Ecto neural progenitor cell (in vitro differentiated cells): ENCODE measurements at places on chromosomes 7 and 10.

- DNase-seq, result no peak
These were observed 714.8 kb downstream of the CCSER2 start for GRCh38 chr10:85043207-85043606.

DNA sequence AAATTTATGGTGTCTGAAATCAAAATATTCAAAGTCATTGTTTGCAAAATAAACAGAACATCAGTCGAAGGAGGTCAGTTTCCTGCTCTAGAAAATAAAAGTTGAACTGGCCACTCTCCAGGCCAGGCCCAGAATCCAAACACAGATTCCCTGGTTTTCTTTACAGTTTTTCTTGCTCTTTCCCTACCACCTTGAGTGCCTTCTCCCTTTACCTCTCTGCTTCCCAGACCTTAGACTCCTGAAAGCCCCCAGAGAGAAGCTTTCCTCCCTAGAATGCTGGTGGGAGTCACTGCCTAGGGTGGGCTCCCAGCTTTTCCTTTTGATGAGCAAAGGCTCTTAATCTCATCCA, 6.1 kb downstream of the DNTT start:
- no peak for DNase-seq

DNA sequence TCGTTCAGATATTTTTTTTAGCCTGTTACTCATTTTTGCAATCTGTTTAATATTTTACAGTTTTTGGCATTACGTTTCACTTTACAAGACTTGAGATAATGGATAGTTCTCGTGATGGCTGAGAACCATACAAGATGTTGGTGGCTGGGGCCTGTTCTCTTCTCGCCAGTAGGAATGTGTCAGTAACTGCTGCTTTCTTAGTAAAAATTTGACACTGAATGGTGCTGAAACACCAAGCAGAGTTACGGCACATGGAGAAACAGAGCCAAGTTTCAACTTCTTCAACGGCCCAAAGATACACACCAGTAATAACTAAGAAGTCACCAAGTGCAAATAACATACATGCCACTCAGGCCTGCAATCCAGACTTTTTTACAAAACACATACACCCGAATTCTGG, 130.4 kb downstream of the NRP1 start:
- no peak for DNase-seq

DNA sequence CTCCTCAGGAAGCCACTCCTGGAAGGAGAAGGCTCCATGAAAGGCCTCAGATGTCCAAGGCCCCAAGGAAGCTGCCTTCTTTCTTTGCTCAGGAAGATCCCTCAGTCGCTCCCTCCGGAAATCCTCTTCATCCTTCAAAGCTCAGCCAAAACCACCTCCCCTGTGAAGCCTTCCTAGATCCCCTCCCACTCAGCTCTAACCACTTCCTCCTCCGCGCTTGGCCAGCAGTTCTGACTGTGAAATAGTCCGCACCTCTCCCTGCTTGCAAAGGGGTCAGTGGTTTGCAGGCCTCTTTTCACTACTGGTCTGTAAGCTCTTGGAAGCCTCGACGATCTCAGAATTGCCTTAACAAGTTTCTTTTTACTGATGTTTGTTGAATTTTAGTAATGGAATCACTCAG, 23.9 kb downstream of the PYROXD2 start:
- no peak for DNase-seq

- no peak for DNase-seq
These were observed 553 bp downstream of the DNAJC30 start for GRCh38 chr7:73682745-73683055.

- DNase-seq, result no peak
These were observed 3.5 kb upstream of the GDF2 start for GRCh38 chr10:47318706-47319105.

DNA sequence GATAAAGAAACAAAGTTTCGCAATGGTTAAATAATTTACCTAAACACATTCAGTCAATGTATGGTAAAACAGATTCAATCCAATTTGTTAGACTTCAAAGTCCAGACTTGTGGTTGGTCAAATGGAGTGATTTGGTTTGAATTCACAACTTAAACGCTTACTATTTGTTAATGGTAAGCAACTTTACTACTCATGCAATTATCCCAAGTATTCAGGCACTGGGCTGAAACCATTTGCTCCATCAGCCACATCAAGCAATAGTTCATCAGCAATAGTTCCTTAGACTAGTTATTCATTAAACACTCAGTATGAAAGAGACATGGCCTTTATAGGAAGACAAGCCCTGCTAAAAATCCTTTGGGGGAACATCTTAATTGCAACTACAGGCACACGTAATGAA, 253.0 kb downstream of the AGMO start:
- no peak for DNase-seq

DNA sequence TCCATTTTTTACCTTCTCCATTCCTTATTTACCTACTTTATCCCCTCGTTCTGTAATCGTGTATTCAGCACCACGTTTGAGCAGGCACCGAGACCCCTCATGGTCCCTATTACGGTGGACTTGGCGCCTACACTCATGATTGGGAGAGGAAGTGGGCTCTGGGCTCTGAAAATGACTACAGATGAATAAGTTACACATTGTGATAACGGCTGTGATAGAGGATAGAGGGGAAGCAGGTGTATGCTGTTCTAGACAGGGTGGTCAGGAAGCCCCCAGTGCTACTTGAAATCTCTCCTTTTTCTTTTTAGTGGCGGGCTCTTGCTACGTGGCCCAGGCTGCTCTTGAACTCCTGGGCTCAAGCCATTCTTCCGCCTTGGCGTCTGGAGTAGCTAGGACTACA, 59.8 kb downstream of the CAMK1D start:
- no peak for DNase-seq

DNA sequence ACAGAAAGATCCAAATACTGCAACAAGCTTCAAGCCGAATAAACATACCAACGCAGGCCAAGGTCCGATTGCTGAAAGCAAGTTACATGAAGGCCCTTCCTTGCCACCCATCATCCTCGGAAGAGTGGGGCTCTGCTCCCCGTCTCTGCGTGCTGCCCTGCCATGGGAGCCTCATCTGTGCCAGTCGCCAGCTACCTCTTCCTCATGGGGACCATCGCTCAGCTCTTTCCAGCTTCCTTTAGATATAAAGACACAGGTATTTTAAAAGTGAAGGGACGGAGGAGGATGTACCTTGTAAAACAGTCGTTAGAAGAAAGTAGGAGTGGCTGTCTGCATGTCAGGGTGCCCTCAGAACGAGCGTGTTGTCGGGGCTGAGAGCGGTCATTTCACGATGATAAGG, 114.9 kb downstream of the INPP5A start:
- DNase-seq, result no peak
